ENCODE measurements at places on chromosomes 3 and 15. TPM values are rescaled to one million over a fixed set of nuclear protein-coding genes. Genes with fewer than 3 reads are reported as not detected.

Gene RTP1
- not detected for total RNA-seq

Gene PRR23A
- total RNA-seq = not detected

DNA sequence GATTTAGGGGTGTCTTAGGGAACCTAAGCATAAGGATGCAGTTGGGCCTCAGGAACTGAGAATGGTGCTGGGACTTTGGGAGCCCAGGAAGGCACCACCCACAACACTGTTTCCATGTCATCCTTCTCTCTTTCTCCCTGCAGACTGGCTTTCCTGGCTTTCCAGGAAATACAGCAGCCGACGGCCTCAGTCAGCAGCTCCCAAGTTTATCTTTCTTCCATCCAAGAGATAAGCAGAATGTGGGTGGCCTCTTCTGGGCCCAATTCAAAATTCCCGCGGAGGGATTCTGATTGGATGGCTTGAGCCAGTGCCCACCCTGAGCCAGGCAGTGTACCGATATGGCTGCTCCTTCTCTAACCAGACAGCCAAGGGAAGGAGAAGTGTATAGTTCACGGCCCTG, 4.5 kb upstream of the CLN6 start:
- no peak overlapping the region for H3K4me3 ChIP-seq
- peaks cover 16% of the 10 kb centered on the region for H3K4me1 ChIP-seq
- H3K27ac ChIP-seq = no peak overlapping the region
- DNase-seq = no peak

GRCh38 chr3:46942481-46943236, 33.9 kb downstream of the CCDC12 start:
- no peak overlapping the region for H3K4me3 ChIP-seq
- no peak for DNase-seq
- H3K36me3 ChIP-seq = peaks cover 21% of the 10 kb centered on the region
- H3K27me3 ChIP-seq = no peaks in the 10 kb centered on the region
- peaks cover 45% of the 10 kb centered on the region for H3K4me1 ChIP-seq

GRCh38 chr15:77656294-77656693, 23.6 kb upstream of the LINGO1 start:
- DNase-seq = no peak
- H3K4me3 ChIP-seq = no peak overlapping the region
- no peaks in the 10 kb centered on the region for H3K4me1 ChIP-seq
- peaks cover 84% of the 10 kb centered on the region for H3K27me3 ChIP-seq

GRCh38 chr3:128468285-128468790, 1.6 kb upstream of the DNAJB8 start:
- no peak overlapping the region for H3K4me3 ChIP-seq
- H3K27me3 ChIP-seq = peaks cover 42% of the 10 kb centered on the region
- H3K27ac ChIP-seq = no peak overlapping the region

Gene MKRN3
- not detected for total RNA-seq

DNA sequence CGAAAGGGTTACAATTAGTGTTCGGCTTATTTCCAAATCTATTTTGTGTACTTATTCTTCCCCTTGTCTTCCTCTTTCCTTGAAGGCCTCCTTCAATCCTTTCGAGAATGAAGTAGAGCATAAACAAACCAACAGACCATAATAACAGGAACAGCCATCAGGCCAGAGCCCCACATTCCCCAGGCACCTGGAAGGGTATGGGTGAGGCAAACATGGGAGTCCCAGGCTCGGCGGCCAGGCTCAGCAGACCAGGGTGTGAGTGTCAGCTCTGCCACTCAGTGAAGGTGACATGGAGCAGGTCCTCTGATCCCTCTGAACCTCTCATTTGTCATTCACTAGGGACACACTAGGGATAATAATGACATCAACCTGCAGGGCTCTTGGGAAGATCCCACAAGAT, 13.8 kb downstream of the ALS2CL start:
- H3K27me3 ChIP-seq = peaks cover 24% of the 10 kb centered on the region
- DNase-seq = no peak
- no peaks in the 10 kb centered on the region for H3K36me3 ChIP-seq
- H3K4me1 ChIP-seq = no peaks in the 10 kb centered on the region

DNA sequence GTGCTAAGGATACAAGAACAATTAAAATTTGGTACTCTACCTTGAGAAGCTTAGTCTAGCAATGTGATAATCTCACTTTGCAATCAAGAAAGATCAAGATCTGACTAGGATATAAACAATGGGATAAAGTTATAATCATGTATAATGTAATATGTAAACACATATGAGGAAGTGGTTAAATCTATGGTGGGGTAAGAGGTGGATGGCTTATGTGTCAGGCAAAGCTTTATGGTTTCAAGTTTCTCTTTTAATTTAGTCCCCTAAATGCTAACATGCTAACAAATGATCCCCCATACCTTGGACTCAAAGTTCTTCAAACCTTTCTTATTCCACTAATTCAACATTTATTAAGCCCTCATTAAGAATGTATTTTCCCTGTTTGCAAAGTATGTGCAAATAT, 2.5 kb downstream of the RSL24D1 start:
- H3K4me3 ChIP-seq = no peak overlapping the region
- H3K27me3 ChIP-seq = 0 out of 2 replicates have a peak, but pooled peaks cover 2% of the 10 kb centered on the region
- no peak for DNase-seq
- no peak overlapping the region for H3K27ac ChIP-seq
- H3K36me3 ChIP-seq = peaks cover 8% of the 10 kb centered on the region

- H3K27me3 ChIP-seq = peaks cover 2% of the 10 kb centered on the region
- H3K4me1 ChIP-seq = no peaks in the 10 kb centered on the region
- H3K36me3 ChIP-seq = no peaks in the 10 kb centered on the region
- DNase-seq = no peak
- no peak overlapping the region for H3K27ac ChIP-seq
These were observed 542.1 kb downstream of the EPHB1 start for GRCh38 chr3:135337192-135337591.

DNA sequence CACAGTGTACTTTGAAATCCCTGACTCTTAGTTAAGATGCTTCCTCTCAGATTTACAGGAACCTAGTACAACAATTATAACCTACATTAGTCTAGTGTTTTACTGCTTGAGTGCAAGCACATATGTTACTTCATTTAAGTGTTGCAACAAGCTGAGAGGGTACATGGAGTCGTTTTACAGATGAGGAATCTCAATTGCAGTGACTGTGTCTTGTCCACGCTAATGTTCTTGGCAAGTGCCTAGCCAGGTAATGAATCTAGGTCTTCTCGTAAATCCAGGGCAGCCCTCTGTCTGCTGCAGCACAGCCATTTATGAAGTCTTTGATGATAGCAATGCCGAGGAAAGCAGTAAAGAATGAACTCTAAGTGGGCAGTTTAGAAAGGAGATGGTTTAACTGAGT, 384.4 kb upstream of the ARPP21 start:
- H3K27me3 ChIP-seq = no peaks in the 10 kb centered on the region
- no peaks in the 10 kb centered on the region for H3K36me3 ChIP-seq
- no peaks in the 10 kb centered on the region for H3K4me1 ChIP-seq
- no peak overlapping the region for H3K4me3 ChIP-seq
- no peak overlapping the region for H3K27ac ChIP-seq
- no peak for DNase-seq

Gene SPINK8
- not detected for total RNA-seq

DNA sequence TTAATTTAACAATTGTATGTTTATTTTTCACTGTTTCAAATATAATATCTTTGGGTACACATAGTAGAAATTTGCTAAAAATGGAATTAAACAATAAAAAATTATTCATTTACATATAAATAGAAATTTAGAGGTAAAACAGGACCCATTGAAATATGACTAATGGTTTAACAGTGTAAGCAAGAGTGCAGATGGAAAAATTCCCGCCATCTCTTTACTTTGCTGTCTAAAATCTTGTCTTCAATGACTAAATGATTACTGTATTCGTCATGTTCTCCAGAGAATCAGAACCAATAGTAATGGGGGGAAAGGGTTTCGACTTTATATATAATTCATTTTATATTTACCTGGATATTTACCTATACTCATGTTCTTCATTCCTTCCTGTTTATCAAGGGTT, 163.1 kb downstream of the IL1RAP start:
- no peak overlapping the region for H3K4me3 ChIP-seq
- no peak for DNase-seq
- H3K27me3 ChIP-seq = no peaks in the 10 kb centered on the region
- H3K4me1 ChIP-seq = peaks cover 38% of the 10 kb centered on the region
- no peak overlapping the region for H3K27ac ChIP-seq

- H3K36me3 ChIP-seq = no peaks in the 10 kb centered on the region
- no peak for DNase-seq
- peaks cover 45% of the 10 kb centered on the region for H3K4me1 ChIP-seq
- H3K4me3 ChIP-seq = no peak overlapping the region
These were observed 246.1 kb downstream of the NFKBIZ start for GRCh38 chr3:102095383-102095782.

- H3K4me3 ChIP-seq = no peak overlapping the region
- H3K36me3 ChIP-seq = no peaks in the 10 kb centered on the region
- no peaks in the 10 kb centered on the region for H3K27me3 ChIP-seq
- H3K4me1 ChIP-seq = no peaks in the 10 kb centered on the region
- no peak for DNase-seq
- no peak overlapping the region for H3K27ac ChIP-seq
These were observed 40.3 kb downstream of the WDR76 start for GRCh38 chr15:43867096-43867495.

Gene KNG1
- not detected for total RNA-seq

DNA sequence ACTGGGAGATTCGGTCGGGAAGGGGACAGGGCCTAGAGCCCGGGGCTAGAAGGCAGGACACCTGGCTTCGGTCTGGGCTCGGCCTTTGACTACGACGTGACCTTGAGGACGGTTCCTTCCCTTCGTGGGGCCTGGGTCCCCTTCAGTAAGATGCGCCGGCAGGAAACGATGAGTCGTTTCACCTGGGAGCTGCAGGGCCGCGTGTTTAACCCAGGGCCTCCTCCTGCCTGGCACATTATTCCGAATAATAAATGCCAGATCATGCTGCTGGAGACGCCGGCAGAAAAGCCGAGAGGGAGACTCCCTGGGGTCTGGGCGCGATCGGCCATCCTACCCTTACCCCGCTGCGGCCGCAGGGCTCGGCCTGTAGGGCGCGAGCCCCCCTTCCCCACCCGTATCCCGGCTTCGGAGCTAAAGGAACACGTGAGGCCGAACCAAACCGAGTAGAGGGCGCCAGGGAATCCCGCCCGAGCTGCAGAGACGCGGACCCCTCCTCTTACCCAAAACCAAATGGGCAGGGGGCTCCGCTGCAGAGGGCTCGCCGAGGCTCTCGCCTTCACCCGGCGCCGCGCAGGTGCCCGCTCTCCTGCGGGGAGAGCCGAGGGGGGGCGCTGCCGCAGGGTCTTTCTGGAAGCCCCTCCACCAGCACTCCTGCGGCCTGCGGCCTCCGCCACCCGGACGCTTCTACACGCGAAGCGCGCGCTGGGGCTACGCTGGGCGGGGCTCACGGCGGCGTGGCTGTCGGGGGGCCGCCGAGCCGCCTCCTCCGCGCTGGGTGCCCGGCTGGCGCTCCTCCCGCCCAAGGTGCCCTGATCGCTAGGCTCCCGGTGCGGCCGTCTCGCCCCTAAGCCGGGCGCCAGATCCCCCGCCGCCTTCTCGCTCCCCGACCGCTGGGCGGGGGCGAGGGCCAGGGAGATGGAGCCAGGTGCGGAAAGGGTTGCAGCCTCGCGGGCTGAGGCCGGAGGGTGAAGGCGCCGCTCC, at the start of gene BDH1:
Gene BDH1 (minus strand): TSS at position 688 of the 981 bp plus-strand sequence. CDS start 9,525 bp downstream, outside the sequence.
- H3K27me3 ChIP-seq = peaks cover 34% of the 10 kb centered on the region
- H3K27ac ChIP-seq = no peak within 1 kb of the TSS
- DNase-seq = no peak
- H3K36me3 ChIP-seq = no peaks in the 10 kb centered on the region

DNA sequence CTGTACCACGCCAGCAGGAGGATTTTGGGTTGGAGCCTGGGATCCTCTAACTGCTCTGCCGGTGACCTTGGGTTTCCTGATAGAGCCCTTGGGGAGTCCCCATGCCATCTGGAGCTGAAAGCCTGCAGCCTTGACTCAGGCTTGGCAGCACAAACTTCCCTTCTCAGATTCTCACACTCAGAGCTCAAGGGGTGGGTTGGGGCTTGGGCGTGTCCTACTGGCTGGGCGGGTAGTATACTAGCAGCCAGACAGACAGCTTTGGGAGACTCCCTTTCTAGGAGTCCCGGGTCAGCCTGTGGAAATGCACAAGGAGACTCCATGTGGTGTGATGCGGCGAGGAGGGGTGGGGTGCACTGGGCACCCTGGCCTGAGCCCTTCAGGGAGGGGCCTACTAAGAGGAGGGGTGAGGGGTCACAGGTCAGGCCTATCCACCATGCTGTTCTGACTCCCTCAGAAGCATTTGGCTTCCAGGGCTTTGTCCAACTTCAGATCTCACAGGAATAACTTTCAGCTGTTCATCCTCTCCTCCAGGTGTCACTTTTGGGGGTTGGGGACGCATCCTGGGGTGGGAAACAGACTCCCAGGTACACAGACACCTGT, 21.6 kb upstream of the PLXNA1 start:
- H3K27ac ChIP-seq = no peak overlapping the region
- H3K4me3 ChIP-seq = no peak overlapping the region
- H3K27me3 ChIP-seq = no peaks in the 10 kb centered on the region
- no peak for DNase-seq
- peaks cover 19% of the 10 kb centered on the region for H3K4me1 ChIP-seq

Gene ITGA11
- 1.8 TPM for total RNA-seq

DNA sequence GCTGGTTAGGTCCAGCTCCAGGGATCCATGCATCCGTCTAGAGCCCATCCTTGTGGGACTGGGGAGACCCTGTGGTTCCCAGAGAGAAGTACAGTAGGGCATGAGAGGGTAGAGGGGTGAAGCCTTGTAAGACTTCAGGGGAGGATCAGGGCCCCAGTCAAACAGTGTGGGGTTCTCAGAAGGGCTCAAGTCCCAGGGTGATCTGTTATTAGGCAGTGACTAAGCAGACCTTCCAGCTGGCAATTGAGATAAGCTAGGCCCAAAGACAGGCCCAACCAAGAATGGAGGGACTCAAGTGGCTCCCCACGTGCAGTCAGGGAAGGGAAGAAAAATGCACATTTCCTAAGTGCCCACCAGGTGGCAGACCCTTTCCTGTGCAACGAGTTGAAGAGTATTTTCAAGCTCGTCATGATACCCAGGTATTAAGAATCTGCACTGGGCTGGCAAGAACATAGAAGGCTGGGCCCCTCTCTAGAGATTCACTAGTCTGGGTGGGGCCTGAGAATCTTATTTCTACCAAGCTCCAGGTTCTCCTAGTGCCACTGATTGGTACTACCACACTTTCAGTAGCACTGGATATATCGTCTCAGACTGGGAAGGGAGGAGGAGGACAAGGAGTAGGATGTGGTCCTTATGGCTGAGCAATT, 240.8 kb downstream of the NR1D2 start:
- peak; percentile 53 for DNase-seq
- peaks cover 9% of the 10 kb centered on the region for H3K4me1 ChIP-seq
- H3K27me3 ChIP-seq = peaks cover 3% of the 10 kb centered on the region
- H3K36me3 ChIP-seq = no peaks in the 10 kb centered on the region

GRCh38 chr3:197298945-197299854, 788 bp upstream of the DLG1 start:
- peaks cover 5% of the 10 kb centered on the region for H3K36me3 ChIP-seq
- H3K27me3 ChIP-seq = no peaks in the 10 kb centered on the region
- no peak for DNase-seq
- H3K4me3 ChIP-seq = peak overlapping the region; percentile 98
- peak overlapping the region; percentile 81 for H3K27ac ChIP-seq

- no peak overlapping the region for H3K27ac ChIP-seq
- H3K27me3 ChIP-seq = no peaks in the 10 kb centered on the region
- no peaks in the 10 kb centered on the region for H3K4me1 ChIP-seq
- H3K36me3 ChIP-seq = no peaks in the 10 kb centered on the region
- DNase-seq = no peak
These were observed 143.7 kb upstream of the LRIG1 start for GRCh38 chr3:66644549-66644948.

GRCh38 chr3:72739531-72740466, 108.4 kb downstream of the SHQ1 start:
- H3K27me3 ChIP-seq = peaks cover 9% of the 10 kb centered on the region
- H3K36me3 ChIP-seq = no peaks in the 10 kb centered on the region
- H3K27ac ChIP-seq = no peak overlapping the region
- DNase-seq = no peak

Measured in HFFc6 (cell line).